ENCODE measurements at places on chromosomes 2 and 18.

DNA sequence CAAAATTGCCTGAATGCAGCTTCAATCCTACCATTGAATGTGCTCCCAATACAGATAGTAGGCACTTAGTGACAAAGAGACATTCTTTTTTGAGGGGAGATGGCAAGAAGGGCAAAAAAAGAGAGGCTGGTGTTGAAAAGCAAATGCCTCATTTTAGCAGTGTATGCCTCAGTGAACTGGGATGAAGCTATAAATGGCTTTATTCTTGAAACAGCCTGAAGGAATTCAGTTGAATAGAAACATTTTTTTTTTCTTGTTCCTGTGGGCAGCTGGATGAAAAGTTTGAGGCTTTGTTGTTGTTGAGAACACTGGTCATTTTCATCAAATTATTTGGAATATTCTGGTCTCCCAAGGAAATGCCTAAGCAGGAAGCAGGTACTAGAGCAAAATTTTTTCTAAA lies 228.9 kb downstream of the RNF144A start:
- no peak for DNase-seq

GRCh38 chr2:18639756-18640453 lies 50.5 kb upstream of the NT5C1B start:
- DNase-seq, result no peak

- DNase-seq, result no peak
Measured at GRCh38 chr2:86366651-86367498, 29.4 kb upstream of the REEP1 start.

DNA sequence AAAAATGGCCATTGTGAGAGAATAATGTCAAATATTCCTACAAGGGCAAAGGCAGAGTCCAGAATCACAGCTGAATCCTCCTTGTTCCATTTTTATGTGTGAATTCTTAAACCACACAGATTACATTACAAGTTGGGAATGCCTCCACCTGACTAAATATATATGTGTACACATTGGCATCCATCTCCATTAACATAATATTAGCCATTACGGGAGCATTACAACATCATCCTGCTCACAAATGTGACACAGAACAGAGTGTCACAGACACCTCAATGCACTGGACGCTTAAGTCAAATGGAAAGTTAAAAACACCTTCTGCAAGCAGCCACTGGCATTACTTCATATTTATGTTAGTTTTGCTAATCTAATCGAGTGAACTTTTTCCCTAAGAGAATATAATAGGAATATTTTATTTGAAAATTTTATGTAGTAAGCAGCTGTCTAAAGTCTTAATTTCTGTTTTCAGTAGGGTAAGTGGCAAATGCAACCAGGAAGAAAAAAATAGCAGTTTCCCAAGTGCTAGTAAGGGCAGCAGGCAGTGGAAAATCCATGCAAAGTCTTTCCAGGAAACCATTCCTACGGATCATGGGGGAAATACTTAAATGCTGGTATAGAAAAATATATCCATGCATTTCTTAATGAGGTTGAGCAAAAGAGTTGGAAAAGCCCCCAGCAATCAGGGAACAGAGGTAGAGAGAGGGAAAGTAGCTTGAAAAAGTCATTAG lies 255.6 kb downstream of the OSR1 start:
- DNase-seq, result no peak

- no peak for DNase-seq
Measured at GRCh38 chr18:48326901-48327675, 82.1 kb downstream of the ZBTB7C start.

DNA sequence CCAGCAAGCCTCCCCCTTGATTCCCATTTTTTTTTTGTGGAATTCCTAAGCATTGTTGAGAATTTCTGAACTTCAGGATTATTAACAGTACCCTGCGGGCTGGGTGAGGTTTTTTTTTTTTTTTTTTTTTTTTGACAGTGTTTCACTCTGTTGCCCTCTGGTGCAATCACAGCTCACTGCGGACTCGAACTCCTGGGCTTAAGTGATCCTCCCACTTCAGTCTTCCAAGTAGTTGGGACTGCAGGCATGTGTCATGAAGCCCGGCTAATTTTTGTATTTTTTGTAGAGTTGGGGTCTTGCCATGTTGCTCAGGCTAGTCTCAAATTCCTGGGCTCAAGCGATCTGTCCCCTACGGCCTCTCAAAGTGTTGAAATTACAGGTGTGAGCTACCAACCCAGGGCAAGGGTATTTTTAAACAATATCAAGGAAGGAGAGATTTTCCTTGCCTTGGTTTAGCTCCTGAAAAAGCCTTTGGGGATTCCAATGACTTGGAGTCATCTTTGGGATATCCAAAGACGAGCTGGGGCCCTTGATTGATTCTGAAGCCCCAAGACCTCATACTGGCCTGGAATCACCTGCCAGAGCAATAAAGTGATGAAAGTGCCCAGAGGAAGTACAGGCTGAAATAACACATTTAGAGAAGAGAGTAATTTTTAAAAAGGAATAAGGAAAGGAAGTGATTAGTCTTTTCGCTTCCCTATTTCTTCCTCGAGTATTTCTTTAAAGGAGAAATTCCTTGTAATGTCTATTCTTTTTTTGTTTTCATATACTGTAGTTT lies 240.2 kb downstream of the TGIF1 start:
- no peak for DNase-seq

DNA sequence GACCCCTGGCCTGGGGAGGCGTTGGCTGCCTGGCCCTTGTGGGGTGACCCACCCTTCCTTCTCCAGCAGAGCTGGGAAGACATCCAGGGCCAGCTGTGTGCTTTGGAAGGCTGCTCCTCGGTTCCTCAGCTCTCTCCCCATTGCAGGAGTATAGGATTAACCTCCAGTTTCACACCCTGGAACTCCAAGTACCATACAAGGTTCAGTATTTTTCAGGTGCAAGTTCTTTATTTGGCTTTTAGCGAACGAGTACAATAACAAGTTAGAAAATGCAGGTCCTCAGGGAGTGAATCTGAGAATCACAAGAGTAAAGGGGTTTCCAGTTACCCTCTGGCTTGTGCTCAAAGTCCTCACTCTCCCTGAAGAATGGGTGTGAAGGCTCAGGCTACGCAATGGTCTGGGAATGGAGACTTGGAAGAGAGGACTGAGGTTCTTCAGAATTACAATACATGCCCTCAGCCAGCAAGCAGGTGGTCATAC lies 101.2 kb downstream of the APOB start:
- no peak for DNase-seq

DNA sequence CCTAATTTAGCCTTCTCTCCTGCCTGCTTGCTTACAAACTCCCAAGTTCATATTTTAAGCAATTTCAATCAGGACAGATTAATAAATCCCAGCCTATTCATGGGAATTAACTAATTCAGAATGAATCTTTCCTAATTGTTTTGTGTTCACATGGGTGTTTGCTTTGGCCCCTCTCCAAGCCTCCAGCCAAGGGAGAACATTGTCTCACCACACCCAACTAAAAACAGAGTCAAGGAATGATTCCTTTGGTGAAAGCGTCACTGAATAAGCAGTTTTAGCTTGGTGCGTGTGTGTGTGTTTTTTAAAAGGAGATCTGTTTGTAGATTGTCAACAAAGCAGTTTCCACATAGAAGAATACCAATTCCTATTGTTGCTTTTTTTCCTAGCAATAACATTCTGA lies 43.0 kb upstream of the DSG1 start:
- no peak for DNase-seq

DNA sequence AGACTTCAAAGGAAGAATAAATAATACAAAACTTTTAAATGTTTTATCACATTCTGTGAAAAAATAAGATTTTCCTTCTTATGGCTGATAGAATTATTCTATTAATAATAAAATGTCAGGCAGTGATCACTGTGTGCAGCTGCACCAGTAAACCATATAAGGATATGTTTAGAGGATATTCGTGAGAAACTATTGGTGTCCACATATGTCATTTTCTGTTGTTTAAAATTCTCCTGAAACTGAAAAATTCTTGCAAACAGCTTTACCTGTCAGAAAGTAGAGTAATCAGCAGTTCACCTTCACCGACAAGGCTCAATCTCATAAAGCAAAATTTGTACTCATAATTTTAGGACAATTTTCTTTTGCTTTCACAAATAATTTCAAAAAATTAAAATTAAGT lies 170.1 kb upstream of the KCNH7 start:
- no peak for DNase-seq

GRCh38 chr2:144012304-144012703 lies 507.6 kb downstream of the ZEB2 start:
- no peak for DNase-seq

- DNase-seq, result no peak
Measured at GRCh38 chr2:136306836-136307235, 188.9 kb upstream of the CXCR4 start.

DNA sequence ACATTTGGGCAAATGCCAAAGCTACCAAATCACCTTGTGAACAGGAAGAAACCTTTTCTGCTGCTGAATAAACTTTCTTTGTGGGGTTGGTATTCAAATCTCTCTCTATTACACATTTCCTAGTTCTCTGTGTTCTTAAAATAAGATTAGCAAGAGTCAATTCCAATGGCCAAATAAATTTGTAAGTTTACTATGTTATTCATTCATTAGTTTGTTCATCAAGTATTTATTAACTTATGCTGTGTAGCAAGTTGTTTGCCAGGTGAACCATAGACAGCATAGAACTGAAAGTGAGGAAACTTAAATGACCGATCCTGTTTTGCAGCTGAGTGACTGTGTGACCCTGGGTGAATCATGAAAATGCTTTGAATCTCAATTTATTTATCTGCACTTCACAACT lies 37.7 kb upstream of the FSHR start:
- DNase-seq, result no peak

DNA sequence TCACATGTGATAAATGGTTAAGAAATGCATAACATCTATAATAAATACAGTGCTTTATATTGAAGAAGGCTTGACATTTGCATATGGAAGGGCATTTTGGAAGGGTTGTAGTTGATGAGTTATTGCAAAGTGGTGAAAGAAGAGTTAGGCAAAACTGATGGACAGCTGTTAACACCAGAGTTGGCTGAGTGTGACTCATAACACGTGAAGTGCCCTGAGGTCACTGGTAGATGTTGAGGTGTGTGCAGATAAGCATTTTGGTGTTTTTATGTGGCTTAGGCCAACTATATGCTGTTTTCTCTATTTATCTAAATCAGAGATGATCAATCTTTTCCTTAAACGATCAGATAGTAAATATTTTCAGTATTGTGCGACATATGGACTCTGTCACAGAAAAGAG lies 154.3 kb upstream of the KCNH7 start:
- no peak for DNase-seq

Measured in DMS 273 treated with DMSO at 0.1 percent for 48 hours (cell line).